Stimulated activated CD8-positive, alpha-beta memory T cell treated with anti-CD3 and anti-CD28 coated beads, Interleukin-4, amount 100 ng/mL, for 1 hour (primary cell): ENCODE measurements at places on chromosomes 5 and 9.

DNA sequence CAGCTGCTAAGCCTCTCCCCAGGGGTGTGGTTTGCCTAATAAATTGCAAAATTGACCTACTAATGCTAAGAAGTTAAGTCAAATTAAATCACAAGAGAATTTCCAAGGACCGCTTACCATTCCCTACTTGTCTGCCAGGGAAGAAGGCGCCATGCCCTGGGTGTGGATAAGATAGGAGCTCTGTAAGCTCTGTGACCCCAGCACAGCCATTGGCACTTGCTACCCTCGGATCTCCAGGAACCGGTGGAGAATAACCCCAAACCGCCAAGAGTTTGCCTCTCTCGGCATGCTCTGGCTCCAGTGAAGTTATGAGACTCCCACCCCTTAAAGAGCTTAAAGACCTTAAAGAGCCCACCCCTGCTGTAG lies 58.9 kb downstream of the NEURL1B start:
- no peak for DNase-seq

DNA sequence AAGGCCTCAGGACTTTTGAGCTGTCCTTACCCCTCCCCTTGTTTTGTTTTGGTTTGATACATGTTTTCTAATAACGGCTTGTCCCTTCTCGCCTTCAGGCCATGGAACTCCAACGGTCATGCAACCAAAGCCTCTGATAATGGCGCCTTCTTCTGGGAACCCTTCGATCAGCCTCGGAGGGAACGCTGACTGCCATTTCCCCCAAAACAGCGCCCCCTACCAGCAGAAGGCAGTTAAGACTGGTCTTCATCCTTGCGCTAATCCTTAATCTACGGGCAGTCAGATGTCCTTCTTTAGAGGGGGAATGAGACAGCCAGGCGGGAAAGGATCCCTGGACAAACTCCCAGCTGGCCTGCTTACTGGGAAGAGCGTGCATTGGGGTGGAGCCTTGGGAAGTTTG lies 276.6 kb downstream of the ICE1 start:
- DNase-seq, result no peak

DNA sequence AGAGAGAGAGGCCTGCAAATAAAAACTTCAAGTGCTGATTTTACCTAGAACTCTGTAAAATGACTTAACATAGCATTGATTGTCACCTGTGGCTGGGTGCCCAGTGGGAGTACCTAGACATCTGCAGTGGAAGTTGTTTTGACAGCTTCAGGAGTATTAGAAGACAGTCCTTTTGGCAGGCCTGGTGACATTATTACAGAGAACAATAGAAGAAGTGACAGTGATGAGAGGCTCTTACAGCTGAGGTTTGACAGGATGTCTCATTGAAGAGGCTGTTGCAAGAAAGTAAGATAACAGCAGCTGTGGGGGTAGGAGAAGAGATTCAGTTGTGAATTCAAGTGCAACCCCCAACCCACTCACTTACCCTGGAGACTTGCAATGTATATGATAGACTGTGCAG lies 27.9 kb upstream of the MUSK start:
- DNase-seq, result no peak

GRCh38 chr9:14240537-14240936 lies 73.4 kb downstream of the NFIB start:
- no peak for DNase-seq

- DNase-seq, result no peak
These were observed 331.3 kb upstream of the SEMA6A start for GRCh38 chr5:116905885-116906284.

- no peak for DNase-seq
These were observed 64.4 kb downstream of the MCCC2 start for GRCh38 chr5:71651579-71651978.

DNA sequence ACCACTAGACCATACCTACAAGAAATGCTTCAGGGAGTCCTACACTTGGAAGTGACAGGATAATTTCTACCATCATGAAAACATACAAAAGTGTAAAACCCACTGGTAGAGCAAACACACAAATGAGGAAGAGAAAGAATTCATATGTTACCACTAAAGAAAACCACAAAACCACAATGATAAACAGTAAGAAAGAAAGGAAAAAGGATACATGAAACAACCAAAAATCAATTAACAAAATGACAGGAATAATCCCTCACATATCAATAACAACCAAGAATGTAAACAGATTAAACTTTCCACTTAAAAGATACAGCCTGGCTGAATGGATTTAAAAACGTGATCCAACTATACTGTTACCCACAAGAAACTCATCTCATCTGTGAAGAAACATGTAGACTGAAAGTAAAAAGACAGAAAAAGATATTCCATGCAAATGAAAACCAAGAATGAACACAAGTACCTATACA lies 83.4 kb downstream of the LPAR1 start:
- no peak for DNase-seq

DNA sequence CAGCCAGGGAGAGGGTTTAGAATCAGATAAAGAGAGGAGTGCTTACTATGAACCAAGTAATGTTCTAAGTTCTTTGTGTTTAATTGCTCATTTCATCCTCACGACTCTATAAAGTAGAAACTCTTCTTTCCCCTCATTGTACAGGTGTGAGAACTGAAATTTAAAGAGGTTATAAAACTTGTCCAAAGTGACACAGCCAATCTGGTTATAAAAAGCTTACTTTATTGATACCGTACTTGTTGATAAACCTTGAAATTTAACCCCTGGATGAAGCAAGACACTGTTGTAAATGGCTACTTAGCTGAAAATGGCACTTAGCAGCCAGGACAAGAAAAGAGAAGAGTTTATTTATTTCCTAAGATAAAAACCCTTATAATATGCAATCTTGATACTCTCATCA lies 702.4 kb downstream of the KCTD16 start:
- no peak for DNase-seq

DNA sequence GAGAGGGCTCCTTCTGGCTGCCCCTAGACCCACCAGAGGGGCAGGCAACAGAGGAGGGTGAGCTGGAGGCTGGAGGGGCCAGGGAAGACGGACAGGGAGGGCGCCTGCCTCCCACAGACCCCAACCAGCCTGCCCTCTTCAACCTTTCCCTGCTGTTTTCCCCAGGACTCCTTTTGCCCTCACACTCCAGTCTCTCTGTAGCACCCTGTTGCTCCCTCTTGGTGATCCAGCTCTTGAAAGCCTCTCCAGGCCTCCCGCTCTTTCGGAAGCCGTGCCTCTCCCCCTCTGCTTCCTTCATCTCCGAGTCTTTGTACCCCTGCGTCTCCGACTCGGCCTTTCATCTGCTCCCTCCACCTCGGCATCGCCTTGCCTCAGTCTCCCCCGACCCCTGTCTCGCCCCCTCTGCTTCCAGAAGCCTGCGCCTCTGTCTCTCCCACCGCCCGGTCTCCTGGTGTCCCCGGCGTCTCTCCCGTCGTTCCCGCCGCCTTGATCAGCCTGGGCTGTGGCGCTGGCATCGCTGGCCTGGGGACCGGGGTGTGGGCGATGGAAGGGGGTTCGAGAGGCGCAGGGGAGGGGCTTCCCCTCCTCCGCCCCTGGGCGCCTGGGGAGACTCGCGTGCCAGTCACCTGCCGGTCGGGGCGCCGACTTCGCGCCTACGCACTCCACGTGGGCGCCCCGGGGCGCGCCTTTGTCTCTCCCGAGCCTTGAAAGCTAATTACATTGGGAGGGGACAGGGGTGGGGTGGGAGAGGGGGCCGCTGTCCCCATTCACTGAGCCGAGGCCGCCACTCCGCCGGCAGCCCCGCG lies 5.3 kb upstream of the PRDM12 start:
- no peak for DNase-seq

GRCh38 chr5:149664083-149664482 lies 66.0 kb upstream of the PPARGC1B start:
- DNase-seq, result no peak

- no peak for DNase-seq
These were observed 1.9 kb downstream of the RASEF start for GRCh38 chr9:83061036-83061435.

- DNase-seq, result no peak
These were observed 227.4 kb downstream of the ASTN2 start for GRCh38 chr9:117187498-117187897.

- DNase-seq, result no peak
These were observed 94.8 kb upstream of the APC start for GRCh38 chr5:112642885-112643284.

GRCh38 chr5:82160948-82161347 lies 117.2 kb downstream of the RPS23 start:
- DNase-seq, result no peak

- no peak for DNase-seq
These were observed 149.8 kb upstream of the CDKN2B start for GRCh38 chr9:22158927-22159346.

DNA sequence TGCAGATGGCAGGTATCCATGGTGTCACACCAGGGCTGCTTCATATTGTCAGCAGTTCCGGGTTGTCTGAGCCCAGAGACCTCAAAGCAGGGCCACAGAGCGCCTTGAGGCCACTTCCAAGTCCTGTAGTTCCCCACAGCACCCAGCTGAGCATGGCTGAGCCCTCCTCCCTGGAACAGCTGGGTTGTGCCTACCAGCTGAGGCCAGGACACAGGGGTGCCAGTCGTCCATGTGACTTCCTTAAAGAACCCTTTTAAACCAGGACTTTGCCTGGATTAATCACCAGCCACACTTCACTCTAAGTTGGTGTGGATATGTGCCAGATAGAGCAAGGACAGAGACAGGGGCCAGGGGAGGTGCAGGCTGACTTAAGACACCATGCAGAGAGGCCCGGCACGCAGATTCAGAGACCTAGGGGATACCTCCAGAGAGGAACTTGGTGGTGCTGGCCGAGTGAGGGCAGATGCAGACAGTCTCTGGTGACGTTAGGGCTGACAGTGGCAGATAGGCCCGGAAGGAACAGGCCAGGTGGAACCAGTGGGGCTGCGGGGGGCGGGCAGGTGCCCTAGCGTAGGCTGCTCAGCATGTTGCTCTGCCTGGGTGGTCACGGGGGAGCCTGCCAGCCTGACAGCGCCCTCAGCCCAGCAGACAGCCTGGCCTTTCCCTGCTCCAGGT lies 142.7 kb downstream of the CACNA1B start:
- no peak for DNase-seq

DNA sequence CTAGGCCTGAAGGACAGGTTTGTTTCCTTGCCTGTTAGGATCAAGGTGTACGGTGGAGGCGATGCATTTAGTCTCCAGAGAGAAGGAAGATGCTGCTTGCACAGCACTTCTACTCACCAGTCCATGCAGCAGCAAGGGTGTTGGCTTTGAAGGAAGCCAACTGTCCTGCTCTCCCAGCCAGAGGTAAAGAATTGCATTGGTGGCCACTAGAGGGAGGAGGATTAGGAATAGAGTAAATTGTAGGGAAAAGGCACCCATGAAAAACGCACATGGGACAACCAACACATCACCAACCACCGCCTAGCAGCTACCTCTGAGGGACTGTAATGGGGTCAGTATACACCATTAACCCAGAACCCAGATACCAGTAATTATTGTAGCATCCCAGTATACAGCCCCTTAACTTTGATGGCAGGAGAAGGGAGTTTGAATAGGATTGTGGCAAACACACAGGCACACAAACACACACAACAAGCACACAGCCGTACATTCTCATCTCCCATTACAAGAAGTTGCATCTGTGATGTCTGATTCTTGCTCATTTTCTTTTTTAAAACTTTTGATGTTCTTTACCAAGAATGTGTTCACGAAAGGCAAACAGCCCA lies 267.7 kb downstream of the ADAMTS6 start:
- no peak for DNase-seq

DNA sequence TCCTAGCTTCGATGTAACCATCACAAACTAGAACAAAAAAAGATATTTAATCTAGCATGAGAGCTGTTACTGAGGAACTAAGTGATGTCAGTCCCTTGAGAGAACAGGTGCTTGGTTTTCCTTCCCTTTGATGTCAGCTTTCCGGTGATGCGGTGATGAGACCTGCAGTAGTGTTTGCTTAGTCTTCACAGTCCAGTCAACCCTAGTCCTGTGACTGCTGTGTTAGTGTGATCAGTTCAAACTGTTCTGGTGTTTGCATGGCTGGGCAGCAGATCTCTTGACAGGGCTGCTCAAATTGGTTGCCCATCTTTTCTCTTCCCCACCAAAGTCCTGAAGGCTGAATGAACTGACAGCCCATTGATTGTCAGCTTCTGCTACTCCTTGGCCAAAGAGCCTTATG lies 608.6 kb upstream of the DAB2 start:
- no peak for DNase-seq

DNA sequence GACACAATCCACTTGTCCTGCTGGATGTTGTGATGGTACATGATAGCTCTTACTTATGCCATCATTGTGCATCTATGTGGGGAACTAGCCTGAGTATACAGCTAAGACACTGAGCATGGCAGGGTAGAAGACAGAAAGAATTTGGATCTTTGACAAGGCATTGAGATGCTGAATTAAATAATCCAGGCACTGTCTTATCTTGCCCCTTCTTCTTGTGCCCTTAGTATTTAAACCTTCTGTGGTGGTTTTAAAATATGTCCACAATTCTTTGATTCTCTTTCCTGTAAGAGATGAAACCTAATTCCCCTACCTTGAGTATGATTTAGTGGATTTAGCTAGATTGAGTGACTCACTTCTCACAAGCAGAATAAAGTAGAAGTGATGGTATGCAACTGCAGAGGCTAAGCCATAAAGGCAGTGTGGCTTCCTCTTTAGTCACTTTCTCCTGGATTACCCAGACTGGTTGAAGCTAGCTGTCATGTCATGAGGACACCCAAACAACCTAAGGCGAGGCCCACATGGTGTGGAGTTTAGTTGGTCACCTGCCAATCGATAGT lies 174.0 kb upstream of the NREP start:
- DNase-seq, result no peak

DNA sequence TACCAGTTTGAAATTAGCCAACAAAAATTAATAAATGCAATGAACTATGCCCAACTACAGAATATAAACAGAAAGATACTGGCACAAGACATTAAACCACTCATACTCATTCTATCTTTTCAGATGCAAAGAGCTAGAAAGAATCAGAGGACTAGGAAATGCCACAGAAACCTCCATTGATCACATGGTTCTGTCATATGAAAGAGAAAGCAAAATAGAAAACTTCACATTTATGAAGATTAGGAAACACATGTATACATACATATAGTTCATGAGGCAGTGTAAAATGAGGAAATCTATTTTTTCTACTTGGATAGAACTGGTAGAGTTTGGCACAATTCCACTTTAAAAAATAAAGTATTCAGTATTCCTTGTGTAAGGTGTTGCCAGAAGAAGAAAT lies 275.1 kb upstream of the PTGER4 start:
- DNase-seq, result no peak

DNA sequence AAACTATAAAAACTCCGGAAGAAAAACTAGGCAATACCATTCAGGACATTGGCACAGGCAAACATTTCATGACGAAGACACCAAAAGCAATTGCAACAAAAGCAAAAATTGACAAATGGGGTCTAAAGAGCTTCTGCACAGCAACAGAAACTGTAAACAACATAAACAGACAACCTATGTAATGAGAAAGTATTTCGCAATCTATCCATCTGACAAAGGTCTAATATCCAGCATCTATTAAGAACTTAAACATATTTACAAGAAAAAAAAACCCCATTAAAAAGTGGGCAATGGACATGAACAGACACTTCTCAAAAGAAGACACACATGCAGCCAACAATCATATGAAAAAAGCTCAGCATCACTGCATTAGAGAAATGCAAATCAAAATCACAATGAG lies 498.6 kb downstream of the HINT1 start:
- DNase-seq, result no peak

- DNase-seq, result no peak
These were observed 50.4 kb downstream of the MAST4 start for GRCh38 chr5:66646570-66646969.

- no peak for DNase-seq
These were observed 23.0 kb downstream of the PCDHGC5 start for GRCh38 chr5:141511771-141512325.
